Activated T-cell treated with anti-CD3 and anti-CD28 coated beads, Interleukin-2, amount 50 U/mL, for 72 hours (primary cell): ENCODE measurements at places on chromosomes 4 and X.

DNA sequence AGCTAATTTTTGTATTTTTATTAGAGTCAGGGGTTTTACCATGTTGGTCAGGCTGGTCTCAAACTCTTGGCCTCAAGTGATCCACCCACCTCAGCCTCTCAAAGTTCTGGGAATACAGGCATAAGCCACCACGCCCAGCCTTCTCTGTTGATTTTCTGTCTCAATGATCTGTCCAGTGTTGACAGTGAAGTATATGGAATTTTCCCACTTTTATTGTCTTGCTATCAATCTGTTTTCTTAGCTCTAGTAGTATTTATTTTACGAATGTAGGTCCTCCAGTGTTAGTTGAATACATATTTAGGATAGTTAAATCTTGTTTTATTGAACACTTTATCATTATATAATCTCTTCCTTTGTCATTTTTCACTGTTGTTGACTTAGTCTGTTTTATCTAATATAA is 1603.9 kb downstream of the ADGRL3 start:
- DNase-seq, result no peak

DNA sequence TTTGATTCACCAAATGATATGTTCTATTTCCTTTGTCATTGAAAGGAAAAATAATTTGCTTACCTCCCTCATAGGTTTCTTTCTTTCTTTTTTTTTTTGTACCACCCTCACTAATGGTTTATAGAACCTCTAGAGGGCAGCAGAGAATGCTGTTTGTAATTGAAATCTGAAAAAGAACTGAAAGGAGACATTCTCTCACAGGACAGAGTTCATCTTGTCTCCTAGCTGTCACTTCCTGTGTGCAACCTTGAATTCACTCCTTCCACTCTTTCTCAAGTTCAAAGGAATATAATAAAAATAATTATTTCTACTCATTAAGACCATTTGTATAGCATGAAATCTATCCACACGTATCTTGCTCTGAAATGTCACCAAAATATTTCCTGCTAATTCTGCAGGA is 51.0 kb downstream of the GUCY1B1 start:
- DNase-seq, result peak; percentile 24

DNA sequence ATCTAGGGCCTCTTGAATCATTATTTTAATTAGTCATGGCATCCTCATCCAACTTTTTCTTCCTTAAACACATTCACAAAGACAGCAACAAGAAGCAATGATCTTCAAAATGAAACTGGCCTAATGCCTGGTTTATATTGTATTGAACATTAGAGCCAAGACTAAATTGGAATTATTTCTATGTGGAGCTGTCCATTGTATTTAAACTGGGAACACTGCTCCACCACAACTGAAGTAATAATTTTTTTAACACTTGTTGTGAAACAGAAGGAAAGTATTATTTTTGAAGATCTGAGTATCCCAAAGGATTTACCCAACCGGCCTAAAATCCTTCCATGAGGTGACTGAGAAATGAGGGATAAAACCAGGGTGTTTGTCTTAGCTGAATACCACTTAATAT is 6.9 kb downstream of the GABRB1 start:
- DNase-seq, result no peak

GRCh38 chr4:127479031-127479622 is 153.6 kb upstream of the INTU start:
- no peak for DNase-seq

DNA sequence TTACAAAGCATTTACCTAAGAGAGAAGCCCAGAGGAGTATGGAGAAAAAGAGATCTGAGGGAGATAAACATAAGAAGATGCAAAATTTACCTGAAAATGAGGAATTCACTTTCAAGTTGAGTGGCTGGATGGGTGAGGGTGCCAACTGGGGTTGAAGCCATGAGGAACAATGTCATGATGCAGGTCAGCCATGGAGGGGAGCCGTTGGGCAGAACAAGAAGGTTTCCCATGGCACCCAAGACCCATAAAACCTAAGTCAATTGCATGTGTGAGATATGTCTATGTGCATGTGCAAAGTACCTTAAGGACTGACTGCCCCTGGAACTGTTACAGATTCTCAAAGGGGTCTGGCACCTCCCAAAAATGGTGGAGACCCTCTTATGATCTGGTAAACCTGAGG is 46.6 kb upstream of the PRRG1 start:
- no peak for DNase-seq

DNA sequence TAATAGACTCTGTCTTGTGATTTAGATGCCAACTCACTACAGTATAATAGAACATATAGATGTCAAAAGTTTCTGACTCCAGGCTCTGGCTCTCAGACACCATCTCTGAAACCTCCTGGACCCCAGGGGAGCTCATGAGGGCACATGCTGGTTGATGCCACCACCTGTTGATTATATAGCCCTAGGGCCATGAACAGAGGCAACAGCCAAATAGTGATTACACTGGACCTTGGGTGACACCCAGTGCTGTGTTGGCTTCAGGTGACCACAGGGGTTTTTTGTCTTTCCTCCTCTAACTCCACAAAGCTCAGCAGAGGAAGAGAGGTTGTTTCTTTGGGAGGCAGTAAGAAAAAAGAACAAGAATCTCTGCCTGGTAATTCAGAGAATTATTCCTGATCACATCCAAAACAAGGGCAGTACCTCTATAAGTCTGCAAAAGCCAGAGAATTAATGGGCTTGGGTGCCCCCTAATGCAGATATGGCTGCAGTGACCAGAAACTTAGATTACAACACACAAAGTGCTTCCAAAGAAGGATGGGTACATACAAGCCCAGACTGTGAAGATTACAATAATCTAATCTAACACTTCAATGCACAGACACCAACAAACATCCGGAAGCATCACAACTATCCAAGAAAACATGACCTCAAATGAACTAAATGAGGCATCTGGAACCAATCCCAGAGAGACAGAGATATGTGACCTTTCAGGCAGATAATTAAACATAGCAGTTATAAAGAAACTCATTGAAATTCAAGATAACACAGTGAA is 1920.6 kb downstream of the ARAP2 start:
- DNase-seq, result no peak

GRCh38 chr4:20638825-20639224 is 61.4 kb upstream of the PACRGL start:
- DNase-seq, result no peak

GRCh38 chr4:184328022-184328736 is 110.5 kb upstream of the ENPP6 start:
- peak; percentile 71 for DNase-seq

DNA sequence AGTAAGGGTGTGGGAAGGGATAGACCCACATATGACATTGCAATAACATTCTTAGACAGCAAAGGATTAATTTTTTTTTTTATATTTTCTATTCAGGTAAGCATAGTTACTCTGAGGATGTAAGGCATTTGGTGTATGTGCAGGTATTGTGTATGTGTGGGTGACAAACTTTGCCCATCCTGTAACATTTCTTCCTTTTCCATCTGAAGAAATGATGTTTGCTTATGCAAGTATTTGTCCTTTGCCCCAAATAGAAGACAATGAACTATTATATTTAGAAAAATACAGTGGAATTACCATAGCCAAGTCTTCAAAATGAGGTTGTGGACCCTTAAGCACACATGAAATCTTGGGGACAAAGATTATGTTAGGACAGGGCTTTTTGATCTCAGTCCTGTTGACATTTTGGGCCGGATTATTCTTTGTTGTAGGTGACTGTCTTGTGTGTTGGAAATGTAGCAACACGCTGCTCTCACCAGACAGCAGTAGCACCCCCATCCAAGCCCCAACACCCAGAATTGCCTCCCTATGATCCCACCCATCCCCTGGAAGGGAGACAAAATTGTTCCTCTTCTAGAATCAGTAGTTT is 1244.7 kb downstream of the STIM2 start:
- DNase-seq, result no peak

DNA sequence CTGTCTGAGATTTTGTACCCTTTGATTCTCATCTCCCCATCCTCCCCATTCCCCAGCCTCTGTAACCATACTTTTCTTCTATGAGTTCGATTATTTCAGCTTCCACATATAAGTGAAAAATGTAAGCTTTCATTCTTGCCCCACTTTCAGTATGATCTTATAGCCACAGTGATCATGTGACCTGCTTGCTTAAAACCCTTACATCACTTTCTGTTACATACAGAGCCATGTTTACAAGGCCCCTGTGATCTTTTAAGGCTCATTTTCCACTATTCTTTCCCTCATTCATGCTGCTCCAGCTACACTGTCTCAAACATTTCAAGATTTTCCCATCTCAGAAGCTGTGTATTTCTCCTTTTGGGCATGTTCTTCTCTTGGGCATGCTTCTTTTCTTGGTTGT is 147.7 kb downstream of the DCK start:
- no peak for DNase-seq

DNA sequence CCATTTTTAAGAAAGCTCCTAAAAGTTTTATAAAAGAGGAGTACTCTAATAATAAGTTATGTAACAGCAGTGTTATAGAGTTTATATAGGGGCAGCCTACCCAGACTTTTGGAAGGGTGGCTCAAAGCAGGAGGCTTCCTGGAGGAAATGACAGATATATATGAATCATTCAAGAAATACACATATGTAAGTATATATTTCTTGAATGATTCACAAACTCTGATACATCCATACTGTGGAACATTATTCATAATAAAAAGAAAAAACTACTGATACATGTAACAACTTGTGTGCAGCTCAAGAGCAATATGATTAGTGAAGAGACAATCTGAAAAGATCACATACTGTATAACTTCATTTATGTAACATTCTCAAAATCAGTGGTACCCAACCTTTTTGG is 166.2 kb downstream of the WDFY3 start:
- no peak for DNase-seq

- no peak for DNase-seq
Measured at GRCh38 chr4:4417886-4418285, 31.0 kb downstream of the NSG1 start.

DNA sequence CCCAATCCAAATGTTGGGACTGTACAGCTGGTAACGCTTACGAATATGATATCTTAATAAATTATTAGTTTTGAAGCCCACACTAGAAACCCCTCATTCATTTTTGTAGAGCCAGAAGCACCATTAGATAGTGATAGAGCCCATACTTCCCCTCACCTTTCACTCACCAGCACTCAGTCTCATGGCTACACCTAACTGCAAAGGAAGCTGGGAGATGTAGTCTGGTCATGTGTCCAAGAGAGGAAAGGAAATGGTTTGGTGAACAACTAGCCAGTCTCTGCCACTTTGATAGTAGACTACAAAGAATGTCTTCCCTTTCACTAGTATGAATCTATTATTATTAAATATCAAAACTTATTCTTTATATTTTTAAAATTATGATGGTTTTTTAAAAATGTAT is 77.1 kb upstream of the EGFL6 start:
- DNase-seq, result no peak

- DNase-seq, result no peak
Measured at GRCh38 chrX:46687619-46688018, 71.3 kb downstream of the SLC9A7 start.

DNA sequence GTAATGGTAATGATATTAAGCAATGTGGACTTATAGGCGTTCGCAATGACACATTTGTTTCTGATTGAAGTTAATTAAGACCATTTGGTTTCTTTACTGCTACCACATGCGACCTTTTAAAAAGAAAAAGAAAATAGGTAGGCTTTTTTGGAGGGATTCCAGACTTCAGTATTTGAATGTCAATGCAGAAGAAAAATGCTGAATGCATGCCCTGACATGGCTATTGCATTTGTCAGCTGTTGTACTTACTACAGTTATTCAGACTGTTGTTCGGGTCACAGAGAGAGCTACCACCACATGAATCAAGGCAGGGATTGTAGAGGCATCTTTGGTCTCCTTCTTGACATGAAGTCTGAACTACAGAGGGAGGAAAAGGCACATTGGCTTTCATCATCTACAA is 163.7 kb downstream of the CORIN start:
- DNase-seq, result no peak

DNA sequence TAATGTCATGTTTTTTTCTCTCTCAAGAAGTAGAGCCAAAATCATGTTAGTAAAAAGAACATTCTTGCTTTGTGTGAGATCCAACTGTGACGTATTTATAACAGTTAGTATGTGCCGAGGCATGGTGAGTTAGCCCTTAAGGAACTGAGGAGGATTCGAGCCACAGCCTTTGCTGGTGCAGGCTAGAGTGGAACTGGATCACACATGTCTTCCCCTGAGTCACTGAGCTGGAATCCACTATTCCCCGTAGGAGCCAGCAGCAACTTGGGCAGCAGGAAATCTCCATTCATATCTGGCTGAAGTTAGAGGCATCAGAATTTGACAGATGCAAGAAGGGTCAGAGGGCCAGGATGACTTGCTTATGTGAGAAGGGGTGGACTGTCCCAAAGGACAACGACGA is 144.6 kb upstream of the KIT start:
- DNase-seq, result no peak

GRCh38 chrX:53004811-53005210 is 43.8 kb upstream of the GPR173 start:
- no peak for DNase-seq

- no peak for DNase-seq
Measured at GRCh38 chr4:101141855-101142254, 205.5 kb downstream of the PPP3CA start.

- DNase-seq, result no peak
Measured at GRCh38 chrX:9357518-9358114, 107.2 kb upstream of the TBL1X start.

DNA sequence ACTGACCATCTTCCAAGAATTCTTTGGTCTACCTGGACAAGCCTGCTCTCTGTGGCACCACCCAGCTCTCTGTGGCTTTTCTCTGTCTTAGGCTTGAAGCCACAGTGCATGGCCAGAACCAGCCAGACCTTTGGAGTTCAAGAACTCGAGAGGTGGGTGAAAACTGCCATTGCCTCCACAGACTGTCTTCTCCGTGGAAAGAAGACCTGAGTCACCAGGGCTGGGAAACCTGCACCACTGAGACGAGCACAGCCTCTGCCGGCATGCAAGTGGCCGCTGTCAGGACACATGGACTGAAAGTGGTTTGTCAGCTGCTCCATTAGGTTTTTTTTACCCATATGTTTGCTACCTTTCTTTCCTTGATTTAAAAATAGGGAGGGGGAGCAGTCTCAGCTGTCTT is 74.5 kb downstream of the MGST2 start:
- DNase-seq, result no peak

GRCh38 chr4:65580551-65580950 is 89.7 kb downstream of the EPHA5 start:
- no peak for DNase-seq

DNA sequence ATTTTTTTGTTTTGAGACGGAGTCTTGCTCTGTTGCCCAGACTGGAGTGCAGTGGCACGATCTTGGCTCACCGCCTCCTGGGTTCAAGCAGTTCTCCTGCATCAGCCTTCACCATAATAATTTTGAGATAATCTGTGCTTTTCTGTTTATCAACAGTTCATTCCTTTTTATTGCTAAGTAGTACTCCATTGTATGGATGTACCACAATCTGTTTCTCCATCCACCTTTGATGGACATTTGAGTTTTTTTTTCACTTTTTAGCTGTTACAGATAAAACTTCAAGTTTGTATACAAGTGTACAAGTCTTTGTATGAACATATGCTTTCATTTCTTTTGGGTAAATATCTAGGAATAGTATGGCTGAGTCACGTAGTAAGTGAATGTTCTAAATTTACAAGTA is 9.0 kb downstream of the FUNDC2 start:
- DNase-seq, result no peak
